Activated CD8-positive, alpha-beta memory T cell treated with anti-CD3 and anti-CD28 coated beads for 48 hours (primary cell): ENCODE measurements at places on chromosomes 7 and 10.

GRCh38 chr10:43099928-43100327 is 23.1 kb downstream of the RET start:
- DNase-seq: no peak

- no peak for DNase-seq
These were observed 469.5 kb downstream of the POM121L12 start for GRCh38 chr7:53504914-53505313.

DNA sequence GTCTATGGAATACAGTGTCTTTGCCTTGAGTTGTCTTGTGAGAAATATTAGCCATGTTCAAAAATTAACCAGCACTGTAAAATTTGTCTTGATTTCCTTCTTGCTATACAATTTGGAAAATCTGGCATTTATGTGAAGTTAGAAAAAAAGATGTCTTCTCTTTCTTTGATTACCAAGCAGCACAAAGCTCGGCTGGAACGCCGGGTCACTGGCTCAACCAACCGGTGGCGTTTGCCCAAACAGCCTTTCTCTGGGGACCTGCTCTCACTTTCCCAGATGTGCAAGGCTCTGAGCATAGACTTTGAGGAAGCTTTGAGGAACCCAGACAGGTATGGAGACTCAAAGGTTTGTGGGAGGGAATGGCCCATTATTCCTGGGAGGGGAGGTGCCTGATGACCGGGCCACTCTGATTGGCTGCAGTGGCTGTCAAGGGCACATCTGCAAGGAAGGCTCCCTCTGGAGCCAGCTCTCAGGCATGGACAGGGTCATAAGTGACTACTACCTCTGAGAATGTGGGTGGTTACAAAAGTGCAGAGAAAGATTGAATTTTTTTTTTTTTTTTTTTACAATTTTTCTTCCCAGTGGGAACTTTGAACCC is 5.6 kb downstream of the BTBD16 start:
- DNase-seq: no peak

- DNase-seq: peak; percentile 76
These were observed 582 bp downstream of the HBP1 start for GRCh38 chr7:107169120-107170050.

DNA sequence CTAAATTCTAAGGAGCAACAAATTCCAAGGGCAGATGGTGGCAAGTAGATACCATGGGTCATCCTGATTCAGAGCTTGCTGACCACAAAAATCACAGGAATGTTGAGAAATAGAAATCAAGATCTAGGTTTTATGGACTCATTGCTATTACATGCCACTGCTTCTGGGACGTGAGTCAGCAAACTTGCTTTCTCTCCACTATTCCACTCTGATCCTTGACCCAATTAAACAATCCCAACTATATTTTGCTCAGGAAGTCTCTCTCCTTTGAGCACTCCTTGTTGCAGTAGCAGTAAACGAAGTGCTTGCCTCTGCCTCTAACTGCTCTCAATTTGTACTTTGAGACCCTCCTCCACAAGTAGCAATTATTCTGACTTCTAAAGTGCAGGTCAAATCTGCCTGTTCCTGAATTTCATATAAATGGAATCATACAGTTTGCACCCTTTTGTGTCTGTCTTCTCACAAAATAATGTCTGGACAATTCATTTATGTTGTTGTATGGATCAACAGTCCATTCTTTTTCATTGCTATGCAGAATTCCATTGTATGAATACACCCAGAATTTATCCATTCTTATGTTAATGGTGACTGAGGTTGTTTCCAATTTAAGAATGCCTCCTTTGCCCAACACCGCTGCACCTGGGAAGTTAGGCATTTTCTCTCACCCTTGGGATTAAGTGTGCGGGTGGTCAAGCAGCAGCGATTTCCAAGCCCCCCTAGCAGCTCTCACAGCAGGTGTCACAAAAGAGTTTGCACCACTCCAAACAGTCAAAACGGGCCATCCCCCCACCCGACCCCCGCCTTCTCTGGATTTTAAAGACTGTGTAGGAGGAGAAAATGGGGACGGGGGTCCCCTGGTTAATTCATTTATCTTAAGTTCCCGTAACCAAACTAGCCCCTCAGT is 35.9 kb downstream of the ACSM6 start:
- DNase-seq: no peak

- no peak for DNase-seq
These were observed 10.4 kb upstream of the ZNF485 start for GRCh38 chr10:43595739-43596298.

- DNase-seq: no peak
These were observed 6.2 kb downstream of the VIPR2 start for GRCh38 chr7:159138508-159138907.

DNA sequence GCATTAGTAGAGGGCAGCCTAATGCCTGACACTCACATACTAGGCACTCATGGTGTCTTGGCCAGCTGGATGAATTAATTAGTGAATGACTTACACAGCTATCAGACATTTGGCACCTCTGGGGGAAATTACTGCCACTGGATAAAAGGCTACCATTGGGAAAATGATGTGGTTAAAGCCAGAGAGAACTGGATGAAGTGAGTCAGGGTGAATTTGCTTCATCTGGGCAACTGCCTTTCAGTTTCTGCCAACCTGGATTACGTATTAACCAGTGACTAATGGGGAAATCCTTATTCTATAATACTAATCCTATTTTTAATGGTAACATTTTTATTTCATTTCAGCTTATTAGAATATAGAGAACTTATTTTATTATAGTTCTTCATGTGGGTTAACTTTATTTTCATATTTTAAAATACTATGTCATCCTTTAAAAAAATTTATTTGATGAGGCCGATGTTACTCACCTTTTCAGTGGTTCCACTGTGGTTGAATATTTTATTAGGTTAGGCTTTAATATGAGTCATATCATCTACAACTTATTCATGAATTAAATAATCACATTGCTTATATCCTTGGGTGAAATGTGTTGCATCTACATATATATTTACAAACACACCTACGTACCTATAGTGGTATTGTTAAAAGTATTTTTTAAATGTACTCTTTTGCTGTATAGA is 85.6 kb upstream of the CAPZA2 start:
- no peak for DNase-seq

DNA sequence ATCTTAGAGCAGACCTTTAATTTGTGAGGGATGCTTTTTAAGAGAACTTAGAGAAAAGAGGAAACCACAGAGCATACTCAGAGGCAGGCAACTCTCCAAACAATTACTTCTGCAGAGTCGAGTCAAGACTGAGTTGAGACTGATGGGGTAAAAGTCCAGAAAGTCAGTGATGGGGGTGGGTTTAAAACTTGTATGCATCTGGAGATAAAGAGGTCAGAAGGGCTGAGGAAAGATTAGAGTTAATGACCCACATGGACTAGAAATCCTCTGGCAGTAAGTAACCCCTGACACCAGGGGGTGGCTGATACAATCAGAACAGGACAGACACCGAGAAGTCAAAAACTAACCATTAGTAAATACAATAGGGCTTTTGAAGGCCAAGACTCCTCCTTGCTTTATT is 42.4 kb upstream of the SEPTIN7 start:
- DNase-seq: no peak

DNA sequence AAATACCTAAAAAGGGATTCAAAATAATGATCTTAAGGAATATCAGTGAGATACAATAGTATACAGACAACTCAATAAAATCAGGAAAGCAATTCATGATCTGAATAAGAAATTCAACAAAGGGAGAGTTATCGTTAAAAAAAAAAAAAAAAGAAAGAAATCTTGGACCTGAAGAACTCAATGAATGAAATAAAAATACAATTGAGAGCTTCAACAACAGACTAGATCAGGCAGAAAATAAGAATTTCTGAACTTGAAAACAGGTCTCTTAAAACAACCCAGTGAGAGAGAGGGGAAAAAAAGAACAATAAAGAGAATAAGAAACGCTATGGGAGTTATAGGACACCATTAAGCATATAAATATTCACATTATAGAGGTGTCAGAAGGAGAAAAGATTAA is 72.0 kb upstream of the MACROH2A2 start:
- DNase-seq: no peak

- DNase-seq: no peak
These were observed 270.3 kb upstream of the HABP2 start for GRCh38 chr10:113282564-113282963.

DNA sequence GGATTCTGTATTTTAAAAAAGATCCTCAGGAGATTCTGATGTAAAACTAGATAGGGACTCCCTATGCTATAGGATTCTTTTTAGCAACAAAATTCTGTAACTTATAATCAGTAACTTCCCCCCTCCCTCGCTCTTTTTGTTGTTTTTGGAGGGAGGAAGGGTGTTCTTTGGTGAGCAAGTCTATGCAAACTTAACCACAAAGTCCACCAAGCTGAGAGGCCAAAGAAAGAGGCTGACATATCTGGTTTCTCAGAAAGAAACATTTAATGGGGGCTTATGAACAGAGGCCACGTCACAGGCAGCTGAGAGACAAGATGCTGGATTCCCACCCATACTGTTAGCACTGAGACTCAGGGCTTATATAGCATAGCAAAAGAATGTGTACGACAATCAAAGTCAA is 14.3 kb upstream of the ABCB5 start:
- DNase-seq: no peak

GRCh38 chr10:114083040-114083439 is 39.4 kb downstream of the ADRB1 start:
- DNase-seq: no peak

GRCh38 chr10:131651674-131652437 is 249.0 kb upstream of the PPP2R2D start:
- no peak for DNase-seq

- DNase-seq: no peak
These were observed 59.4 kb upstream of the AQP1 start for GRCh38 chr7:30852308-30852684.

- DNase-seq: no peak
These were observed 1.8 kb downstream of the FRAT2 start for GRCh38 chr10:97332591-97333350.

GRCh38 chr7:44184873-44185446 is 4.3 kb downstream of the GCK start:
- no peak for DNase-seq

DNA sequence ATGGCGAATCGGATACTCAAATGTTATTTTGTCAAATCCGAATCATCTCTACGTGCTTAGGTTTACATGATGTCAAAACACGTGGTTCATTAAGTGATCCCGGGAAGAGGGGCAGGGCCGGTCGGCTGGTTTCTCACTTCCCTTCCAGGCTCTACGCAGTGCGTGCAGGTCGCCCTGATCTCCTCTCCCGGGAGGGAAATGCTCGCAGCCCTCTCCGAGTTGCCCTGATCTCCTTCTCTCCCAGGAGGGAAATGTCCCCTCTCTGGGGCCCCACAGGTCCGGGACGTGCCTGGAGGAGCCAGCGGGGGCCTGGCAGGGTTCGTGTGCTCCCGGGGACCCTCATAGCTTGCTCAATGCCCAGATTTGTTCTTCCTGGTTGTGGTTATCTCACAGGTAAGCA is 202.7 kb downstream of the DNAJB6 start:
- DNase-seq: no peak

- DNase-seq: no peak
These were observed 1.6 kb upstream of the CRPPA start for GRCh38 chr7:16422917-16423316.

GRCh38 chr7:19119870-19120486 is 2.5 kb upstream of the TWIST1 start:
- no peak for DNase-seq

GRCh38 chr7:69895446-69895845 is 297.2 kb downstream of the AUTS2 start:
- no peak for DNase-seq

DNA sequence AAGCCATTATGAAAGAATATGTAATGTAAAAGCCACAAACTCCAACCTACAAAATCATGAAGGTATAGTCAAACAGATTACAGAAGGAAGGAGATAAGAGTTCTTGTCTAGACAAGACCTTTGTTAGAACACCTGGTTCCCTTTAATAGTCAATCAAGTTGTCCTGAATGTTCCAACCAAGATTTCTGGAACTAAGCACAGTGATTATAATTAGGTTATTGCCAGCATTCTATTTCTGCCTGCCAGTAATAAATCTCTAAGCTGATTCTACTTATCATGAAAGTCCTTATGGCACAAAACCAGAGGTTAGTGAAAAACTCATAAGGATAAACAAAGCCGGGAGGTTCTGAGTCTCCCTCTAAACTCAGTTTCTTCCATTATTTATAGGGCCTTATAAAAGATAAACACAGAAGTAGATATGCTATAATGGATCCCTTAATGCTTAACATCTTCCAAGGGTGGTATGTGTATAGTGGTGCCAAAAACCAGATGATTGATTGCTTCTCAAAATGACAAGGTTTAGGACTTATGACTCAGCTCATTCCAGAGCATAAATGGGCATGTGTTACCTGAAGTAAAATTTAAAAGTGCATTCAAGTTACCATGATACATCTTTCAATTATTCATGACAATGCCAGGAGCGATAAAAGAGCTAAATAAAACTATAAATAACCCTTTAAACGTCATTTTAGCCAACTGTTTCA is 237.2 kb downstream of the CSTF2T start:
- no peak for DNase-seq

- DNase-seq: no peak
These were observed 13.5 kb upstream of the RALA start for GRCh38 chr7:39609935-39610263.

DNA sequence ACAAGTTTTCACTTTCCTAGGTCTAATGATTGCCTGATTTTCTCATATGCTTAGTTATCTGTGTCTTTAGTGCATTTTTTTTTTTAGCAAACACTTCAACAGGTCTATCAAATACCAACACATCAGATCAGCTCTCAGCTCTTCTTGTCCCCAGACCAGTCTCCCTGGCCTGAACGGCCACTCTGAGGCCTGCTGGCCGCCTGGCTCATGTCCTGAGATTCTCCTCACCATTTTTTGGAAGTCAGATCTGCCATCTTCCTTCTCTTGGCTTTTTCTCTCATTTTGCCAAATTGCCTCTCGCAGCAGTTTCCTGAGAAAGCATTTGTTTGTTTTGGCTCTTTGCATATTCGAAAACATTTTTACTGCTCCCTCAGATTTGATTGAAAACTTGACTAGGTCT is 29.3 kb downstream of the PPP2R2D start:
- DNase-seq: no peak

DNA sequence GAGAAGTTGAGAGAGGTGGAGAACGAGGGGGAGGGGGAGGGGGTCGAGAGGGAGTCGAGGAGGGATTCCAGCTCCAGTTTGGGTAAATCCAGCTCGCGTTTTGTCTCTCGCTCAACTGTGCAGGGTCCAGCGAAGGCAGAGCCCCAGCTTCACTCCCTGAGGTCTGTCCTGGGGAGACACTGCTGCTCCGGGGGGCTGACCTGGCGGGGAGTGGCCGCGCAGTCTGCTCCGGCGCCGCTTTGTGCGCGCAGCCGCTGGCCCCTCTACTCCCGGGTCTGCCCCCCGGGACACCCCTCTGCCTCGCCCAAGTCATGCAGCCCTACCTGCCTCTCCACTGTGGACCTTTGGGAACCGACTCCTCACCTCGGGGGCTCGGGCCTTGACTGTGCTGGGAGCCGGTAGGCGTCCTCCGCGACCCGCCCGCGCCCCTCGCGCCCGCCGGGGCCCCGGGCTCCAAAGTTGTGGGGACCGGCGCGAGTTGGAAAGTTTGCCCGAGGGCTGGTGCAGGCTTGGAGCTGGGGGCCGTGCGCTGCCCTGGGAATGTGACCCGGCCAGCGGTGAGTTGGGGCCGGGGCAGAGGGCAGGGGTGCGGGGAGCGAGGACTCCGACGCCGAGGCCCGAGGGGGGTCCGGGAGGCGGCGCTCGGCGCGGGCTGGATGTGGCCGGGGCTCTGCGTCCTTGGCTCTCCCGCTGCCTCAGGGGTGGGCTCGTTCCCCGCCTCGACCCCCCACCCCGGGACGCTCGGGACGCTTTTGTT is at the start of gene TET1:
TSS of gene TET1 (plus strand) at position 152 of the 757 bp plus-strand sequence. CDS start 12,002 bp downstream, outside the sequence.
- DNase-seq: no peak
